ENCODE measurements at places on chromosomes 13 and 19.

- no peak for DNase-seq
These were observed 36.3 kb downstream of the DACH1 start for GRCh38 chr13:71830736-71831135.

GRCh38 chr13:113653264-113654174, 4.5 kb downstream of the ATP4B start:
- DNase-seq: no peak

GRCh38 chr19:29674374-29675119, 9.3 kb downstream of the PLEKHF1 start:
- DNase-seq: no peak

- no peak for DNase-seq
These were observed 11.0 kb upstream of the COLGALT1 start for GRCh38 chr19:17544418-17544817.

GRCh38 chr19:33334271-33334670, 31.9 kb upstream of the CEBPA start:
- DNase-seq: no peak

- DNase-seq: no peak
These were observed 4.9 kb downstream of the ETFB start for GRCh38 chr19:51361239-51361638.

GRCh38 chr13:34164582-34164981, 346.6 kb downstream of the RFC3 start:
- DNase-seq: no peak

DNA sequence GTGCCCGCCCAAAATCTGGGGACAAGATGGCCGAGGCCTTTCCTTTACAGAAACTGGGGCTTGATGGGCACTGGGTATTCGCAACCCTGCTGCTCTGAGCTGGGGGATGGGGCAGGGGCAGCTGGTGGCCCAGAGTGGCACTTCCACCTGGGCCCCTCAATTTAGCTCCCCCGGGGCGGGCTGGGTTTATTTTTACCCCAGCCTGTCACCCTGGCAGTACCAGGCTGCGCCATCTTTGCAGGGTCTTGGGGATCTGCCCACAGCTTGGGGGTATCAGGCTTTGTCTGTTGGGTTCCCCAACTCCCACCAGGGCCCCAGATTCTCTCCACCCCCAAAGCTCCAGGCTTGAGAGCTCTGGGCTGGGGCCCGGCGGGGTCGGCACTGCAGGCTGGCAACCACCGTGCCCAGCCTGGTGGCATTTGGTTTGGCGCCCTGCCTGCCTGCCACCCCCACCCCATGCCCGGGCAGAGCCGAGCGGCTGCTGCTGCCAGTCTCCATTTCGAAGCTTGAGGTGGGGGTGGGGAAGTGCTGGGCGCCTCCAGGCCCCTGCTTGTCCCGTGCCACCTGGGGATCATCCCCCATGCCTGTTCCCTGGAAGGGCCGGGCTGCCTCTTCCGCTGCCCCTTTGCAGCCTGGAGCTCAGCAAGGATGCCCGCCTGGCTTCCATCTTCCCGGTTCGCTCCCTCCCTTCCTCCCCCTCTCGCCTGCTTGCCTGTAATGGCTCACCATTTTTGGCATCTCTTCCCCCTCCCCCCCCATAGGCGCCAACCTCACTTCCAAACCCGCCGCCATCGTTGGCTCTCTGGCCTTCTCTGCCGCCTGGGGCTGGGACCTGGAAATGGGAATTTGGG, 11.4 kb downstream of the NFIX start:
- DNase-seq: peak; percentile 68

- no peak for DNase-seq
These were observed 30.5 kb downstream of the ZNF701 start for GRCh38 chr19:52600639-52601024.

GRCh38 chr19:42208612-42209011, 8.9 kb downstream of the DEDD2 start:
- no peak for DNase-seq

GRCh38 chr13:23959231-23959862, 62.0 kb upstream of the C1QTNF9B start:
- no peak for DNase-seq

DNA sequence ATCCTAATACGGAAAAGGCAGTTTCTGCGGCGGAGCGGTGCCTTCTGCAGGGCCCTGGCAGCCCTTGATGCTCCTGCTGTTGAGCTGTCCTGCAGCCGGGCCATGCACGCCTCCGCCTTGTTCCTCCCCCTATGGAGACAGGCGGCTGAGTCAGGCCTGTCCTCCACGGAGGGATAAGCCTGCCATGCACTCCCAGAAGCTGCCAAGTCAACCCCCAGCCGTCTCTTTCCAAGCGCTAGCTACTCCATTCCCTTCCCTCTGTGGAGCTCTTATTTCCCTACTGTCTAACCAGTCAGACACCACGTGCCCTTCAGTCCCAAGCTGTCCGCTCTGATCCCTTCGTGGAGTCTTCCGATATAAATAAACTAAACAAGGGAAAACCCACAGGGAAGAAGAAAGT, 197.0 kb downstream of the COL4A1 start:
- peak; percentile 95 for DNase-seq

DNA sequence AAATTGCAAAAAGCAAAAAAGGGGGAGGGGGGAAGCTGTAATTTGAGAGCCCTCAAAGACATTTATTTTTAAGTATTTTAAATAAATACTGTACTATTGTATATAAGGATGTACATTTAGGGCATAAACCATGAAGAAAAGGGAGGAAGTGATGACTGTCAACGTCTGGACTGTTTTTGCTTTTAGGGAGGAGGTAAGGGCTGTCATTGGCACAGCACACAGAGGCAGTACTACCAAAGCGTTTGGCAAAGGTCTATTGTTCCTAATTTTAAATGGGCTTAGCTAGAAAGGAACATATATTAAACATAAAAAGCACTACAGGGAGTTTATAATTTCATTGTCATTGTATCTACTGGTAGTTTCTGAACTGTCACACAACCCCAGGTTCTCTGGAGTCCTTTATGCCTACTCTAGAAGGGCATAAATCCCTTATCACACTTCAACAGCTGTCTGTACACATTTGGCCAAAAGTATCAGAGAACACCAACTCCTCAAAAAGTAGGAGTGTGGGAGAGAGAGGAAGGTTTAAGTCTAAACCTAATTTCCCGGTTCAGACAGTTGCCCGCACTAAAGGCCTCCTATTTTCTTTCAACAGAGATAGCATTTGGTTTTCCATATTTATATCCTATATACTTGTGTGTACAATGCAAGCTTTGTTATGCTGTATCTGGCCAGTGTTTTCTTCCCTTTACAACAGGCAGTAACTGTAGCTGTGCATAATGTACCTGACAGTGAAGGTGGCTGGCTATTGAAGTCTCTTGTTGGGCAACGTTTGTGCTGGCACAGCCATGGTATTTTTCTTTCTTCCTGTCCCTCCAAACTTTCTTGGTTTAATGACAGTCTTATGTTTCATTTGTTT, 406.2 kb downstream of the KLF5 start:
- no peak for DNase-seq

GRCh38 chr19:13865571-13866462, 11.1 kb upstream of the NANOS3 start:
- DNase-seq: no peak

DNA sequence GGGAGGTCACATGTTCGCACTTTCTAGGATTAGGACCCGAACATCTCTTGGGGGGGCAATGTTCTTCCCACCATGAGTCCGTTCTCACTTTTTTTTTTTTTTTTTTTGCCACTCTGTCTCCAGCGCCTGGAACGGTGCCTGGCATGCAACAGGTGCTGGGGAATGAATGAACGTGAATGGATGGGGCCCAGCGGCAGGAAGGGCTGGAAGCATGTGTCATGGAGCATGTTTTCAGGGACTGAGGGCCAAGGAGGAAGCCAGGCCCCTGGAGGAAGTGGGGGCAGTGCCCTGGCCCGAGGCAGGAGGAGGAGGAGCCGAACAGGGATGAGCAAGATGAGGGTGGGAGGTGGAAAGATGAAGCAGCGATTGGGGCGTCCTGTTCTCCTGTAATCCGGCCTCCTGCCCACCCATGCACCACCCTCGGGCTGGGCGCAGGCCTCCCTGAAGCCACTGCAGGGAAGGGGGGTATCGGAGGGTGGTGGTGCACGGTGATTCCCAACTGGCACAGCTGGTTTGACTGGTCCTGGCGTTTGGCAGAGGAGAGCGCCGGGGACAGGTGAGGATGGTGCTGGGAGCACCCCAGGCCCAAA, 8.8 kb upstream of the SULT2B1 start:
- DNase-seq: peak; percentile 54

DNA sequence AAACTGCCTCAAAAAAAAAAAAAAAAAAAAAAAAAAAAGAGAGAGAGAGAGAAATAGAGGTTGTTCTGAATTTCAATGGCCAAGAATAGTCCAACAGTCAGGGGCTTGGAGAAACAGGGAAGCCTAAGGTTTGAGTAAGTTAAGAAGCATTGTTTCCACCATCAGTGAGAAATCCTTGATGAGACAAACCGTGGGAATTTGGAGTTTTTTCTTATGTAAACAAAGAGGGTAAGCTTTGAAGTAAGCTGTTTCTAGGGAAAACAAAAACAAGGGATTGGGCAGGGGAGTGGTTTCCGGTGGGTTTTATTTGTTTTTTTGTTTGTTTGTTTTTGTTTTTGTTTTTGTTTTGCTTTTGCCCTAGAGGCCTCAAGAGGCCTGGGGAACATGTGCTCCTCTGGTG, 11.2 kb upstream of the ERVV-1 start:
- no peak for DNase-seq

DNA sequence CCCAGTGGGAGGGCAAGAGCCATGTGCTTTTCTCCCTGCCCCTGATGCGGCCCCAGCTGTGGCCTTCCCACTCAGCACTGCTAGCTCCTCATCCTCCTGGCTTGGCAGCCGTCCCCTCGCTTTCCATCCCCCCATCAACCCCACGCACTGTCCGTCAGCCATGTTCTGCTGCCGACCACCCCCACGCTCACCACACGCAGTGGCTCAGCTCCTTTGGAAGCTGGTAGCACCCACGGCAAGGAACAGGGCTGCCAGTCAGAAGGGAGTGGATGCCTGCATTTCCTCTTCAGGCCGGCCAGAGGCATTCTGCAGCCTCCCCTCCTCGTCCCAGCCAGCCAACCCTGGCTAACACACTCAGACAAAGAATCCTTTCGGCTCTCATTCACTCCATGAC, 6.3 kb downstream of the CALM3 start:
- DNase-seq: no peak

GRCh38 chr13:71797517-71797916, 69.5 kb downstream of the DACH1 start:
- no peak for DNase-seq

DNA sequence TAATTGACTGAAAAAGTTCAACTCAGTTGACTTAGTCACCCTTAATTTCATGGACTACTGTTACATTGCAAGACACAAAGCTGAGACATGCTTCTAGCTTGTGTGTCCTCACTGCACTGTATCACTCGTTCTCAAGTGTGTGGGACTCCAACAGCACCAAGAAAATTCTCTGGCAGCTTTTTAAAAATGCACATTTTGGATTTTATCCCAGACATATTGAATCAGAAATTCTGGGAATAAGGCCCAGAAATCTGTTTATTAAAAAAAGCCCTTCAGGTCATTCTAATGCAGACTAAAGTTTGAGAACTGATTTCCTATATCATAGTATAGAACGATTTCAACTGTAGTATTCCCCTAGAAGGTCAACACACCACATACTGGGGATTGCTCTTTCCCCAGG, 1485.3 kb downstream of the PCDH9 start:
- peak; percentile 13 for DNase-seq

All from AG08395 (cell line).